ENCODE measurements at places on chromosomes 5 and 9.
A peak's percentile ranks its signal among the peaks of the same experiment; 100 is the strongest.

GRCh38 chr5:151123897-151124751 lies 33.5 kb downstream of the ANXA6 start:
- peak; percentile 42 for DNase-seq

DNA sequence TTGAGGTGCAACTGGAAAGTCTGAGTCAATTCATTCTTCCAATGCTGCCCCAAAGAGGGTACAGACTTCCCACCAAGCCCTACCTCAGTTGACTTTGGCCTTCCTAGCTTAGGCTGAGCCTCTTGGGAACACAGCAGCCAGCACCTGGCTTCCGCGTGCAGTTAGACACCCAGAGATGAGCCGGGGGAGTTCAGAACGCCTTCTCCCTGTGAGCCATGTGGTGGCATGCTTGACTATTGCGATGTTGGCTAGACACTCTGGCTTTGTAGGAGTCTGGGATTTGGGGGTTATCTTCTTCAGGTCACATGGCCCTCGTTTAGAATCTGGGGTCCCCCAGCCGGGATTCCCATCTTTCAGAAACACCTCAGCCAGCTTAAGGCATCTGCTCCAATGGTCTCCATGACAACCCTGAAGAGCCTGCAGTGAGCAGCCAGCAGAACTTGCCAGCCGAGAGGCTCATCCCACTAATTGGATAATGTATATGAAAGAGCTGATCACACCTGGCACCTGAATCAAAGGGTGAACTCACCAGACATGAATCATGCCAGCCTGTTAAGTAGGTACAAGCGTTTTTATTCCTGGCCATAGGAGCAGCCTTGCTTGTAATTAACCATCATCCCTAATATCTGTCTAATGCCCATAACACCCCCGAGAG lies 167.5 kb downstream of the SYK start:
- no peak for DNase-seq

GRCh38 chr5:9861666-9862256 lies 231.6 kb upstream of the TAS2R1 start:
- DNase-seq = no peak

- peak; percentile 33 for DNase-seq
Measured at GRCh38 chr5:35651002-35651756, 33.5 kb downstream of the SPEF2 start.

GRCh38 chr5:65902104-65902503 lies 24.3 kb upstream of the ERBIN start:
- no peak for DNase-seq

- DNase-seq = no peak
Measured at GRCh38 chr5:29150840-29151239, 2042.6 kb upstream of the CDH6 start.

DNA sequence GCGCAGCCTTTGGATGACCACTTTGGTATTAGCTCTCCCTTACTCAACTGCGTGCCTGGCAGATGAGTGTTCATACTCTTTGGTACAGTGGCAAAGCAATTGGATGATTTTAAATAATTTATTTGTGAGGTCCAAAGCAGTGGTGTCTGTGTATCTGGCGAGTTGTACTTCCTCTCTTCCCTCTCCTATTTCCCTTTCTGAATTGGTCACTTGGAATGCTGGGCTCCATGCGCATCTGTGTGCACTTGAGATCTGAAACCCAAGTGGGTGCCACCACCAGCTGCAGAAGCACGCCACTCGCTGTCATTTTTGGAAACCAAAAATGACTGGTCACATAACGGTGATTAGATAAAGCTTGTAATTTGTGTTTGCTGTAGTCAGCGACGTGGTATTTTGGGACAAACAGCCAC lies 386.0 kb upstream of the KLF4 start:
- DNase-seq = no peak

GRCh38 chr9:98290411-98290810 lies 35.0 kb upstream of the TBC1D2 start:
- no peak for DNase-seq

DNA sequence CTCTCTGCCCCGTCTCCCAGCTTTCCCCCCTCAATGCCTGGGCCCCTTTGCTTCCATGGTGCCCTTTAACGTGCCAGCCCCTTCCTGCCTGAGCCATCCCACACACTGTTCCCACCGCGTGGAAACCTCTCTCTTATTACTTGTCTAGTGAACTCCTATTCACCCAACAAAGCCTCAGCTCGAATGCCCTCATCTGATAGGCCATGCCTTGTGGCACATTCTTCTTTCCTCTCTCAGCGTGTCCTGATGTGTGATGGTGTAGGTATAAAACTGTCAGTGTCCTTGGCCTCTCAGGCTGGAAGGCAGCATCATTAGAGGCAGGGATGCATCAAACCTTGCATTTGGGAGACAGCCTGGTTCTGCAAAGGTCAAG lies 152.3 kb downstream of the OLFM1 start:
- DNase-seq = no peak

GRCh38 chr5:60285910-60286309 lies 392.4 kb upstream of the PDE4D start:
- DNase-seq = no peak

DNA sequence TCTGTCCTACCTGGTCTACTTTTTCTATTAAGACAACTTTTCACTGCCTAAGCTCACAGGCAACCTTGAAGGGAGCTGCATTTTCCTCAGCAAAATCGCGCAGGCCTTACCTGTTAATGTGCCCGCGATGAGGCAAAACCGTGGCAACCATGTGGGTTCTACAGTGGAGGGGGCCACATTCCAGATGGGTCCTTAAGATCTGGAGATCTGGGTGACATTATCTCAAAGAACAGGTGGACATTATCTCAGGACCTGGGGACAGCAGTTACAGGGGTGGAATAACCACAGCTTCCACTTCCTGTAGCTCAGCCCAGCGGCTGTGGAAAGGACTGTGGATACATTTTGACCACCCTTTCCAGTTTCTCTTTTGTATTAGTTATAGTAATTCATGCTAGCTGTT lies 112.8 kb upstream of the PTCH1 start:
- DNase-seq = no peak

- DNase-seq = no peak
Measured at GRCh38 chr9:96305171-96305570, 3.2 kb upstream of the HSD17B3 start.

DNA sequence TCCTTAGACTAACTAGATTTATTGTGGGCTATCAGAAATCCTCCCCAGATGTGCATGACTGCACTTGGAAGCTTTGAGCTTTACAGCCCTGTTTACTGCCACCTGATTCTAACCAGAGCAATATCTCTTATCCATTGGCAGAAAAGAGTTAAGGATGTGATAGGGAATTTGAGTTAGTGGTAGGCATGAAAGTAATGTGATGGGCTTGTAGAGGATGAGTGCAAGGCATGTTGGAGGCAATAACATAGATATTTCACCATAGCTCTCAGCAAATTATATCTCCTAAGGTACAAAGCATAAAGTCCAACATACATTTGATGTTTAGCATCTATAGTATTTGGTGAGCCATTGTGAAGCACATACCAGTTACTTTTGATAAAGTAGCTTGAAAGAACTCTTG lies 103.8 kb downstream of the INVS start:
- no peak for DNase-seq

- peak; percentile 60 for DNase-seq
Measured at GRCh38 chr5:138351056-138351455, 1.4 kb upstream of the KDM3B start.

DNA sequence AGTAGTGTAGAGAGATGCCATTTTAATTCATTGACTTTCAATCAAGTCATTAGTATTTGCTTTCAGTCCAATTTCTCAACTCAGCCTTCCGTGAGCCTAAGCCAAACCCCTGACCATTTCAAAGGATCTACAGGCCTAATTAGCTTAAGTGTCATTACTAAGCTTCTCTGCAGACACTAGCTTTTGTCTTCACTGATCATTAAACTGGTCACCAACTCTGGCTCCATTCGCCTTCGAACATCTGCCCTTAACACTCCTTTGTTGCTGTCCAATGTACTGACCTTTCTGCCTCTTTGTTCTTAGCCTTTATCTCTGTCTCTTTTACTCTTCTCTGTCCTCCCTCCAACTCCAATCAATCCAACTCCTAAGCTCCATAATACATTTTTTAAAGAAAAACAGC lies 299.3 kb downstream of the DIRAS2 start:
- no peak for DNase-seq

GRCh38 chr9:137406876-137407589 lies 15.9 kb downstream of the EXD3 start:
- DNase-seq = no peak

DNA sequence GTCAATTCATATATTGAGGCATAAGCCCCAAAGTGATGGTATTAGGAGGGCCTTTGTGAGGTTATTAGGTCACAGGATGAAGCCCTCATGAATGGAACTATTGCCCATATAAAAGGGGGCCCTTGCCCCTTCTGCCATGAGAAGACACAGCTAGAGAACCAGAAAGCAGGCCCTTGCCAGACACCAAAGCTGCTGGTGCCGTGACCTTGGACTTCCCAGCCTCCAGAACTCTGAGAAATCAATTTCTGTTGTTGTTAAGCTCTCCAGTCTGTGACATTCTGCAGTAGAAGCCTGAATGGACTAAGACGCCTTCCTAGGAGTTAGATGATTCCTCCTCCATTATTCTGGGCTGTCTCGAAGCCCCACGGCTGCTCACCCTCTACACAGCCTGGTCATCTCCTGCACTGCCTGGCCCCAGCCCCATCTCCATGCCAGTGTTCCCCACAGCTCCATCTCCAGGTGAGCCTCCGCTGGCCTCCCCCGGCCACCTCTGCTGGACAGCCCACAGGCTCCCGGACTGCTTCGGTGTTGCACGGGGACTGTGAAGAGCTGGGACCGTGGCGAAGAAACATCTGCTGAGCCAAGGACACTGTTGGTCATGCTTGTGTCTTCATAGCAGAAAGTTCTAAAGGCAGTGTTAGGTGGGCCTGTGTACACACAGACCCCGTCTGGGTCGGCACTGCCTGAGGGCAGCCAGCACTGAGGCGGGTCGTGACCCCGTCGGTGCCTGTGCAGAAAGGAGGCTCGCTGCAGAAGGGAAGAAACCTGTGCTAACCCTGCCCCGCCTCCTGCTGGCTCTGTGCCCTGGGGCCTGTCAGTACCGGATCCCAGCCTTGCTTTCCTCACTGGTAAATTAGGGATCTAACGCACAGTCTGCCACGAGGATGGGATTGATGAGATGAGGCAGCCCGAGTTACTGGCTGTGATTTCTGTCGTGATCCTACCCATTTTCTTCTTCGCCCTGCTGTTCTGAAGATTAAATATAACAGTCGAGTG lies 55.1 kb upstream of the CNOT6 start:
- DNase-seq = no peak

DNA sequence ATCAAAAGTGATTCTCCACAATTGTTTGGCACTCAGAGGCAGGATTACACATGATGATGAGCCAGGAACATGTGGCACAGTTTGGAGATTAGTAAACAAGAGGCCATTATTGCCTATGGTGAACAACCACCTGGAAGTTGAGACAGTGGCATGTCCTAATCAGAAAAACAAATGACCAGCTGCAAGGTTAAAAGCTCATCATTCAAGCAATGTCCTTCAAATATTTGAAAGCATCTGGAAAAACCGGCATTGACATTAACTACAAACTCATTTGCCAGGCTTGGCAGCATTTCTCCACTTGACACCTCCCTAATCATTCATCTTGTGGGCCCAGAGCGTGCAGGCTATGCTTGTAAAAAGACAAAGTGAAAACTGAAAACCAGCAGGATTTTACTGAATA lies 80.6 kb upstream of the MEGF10 start:
- DNase-seq = peak; percentile 40

GRCh38 chr5:112895682-112896081 lies 26.3 kb downstream of the REEP5 start:
- no peak for DNase-seq

GRCh38 chr5:143065185-143065965 lies 295.2 kb downstream of the ARHGAP26 start:
- DNase-seq = peak; percentile 53

- DNase-seq = no peak
Measured at GRCh38 chr9:95770653-95771131, 104.8 kb upstream of the ERCC6L2 start.

GRCh38 chr9:117772960-117773359 lies 68.8 kb downstream of the TLR4 start:
- DNase-seq = peak; percentile 79

GRCh38 chr5:164481270-164481669 lies 975.9 kb downstream of the MAT2B start:
- DNase-seq = no peak

GRCh38 chr9:133505901-133506652 lies 18.7 kb downstream of the MYMK start:
- DNase-seq = peak; percentile 96

DNA sequence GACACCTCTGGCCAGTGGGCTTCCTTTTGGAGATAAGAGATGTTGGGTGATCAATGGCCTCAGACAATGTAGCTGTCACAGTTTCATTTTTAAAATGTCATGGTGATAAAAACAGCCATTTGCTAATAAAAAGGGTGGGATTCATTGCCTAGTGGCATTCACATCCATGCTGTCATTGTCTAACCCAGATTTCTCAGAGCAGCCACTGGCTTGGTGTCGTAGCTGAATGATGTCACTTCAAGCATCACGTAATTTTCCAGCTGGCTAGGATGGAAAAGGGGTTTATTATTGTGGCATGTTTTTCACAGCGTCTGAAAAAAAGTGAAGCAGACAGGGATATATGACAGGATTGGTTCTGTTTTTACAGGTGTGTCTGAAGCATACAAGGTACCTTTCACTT lies 184.7 kb downstream of the AOPEP start:
- DNase-seq = no peak

DNA sequence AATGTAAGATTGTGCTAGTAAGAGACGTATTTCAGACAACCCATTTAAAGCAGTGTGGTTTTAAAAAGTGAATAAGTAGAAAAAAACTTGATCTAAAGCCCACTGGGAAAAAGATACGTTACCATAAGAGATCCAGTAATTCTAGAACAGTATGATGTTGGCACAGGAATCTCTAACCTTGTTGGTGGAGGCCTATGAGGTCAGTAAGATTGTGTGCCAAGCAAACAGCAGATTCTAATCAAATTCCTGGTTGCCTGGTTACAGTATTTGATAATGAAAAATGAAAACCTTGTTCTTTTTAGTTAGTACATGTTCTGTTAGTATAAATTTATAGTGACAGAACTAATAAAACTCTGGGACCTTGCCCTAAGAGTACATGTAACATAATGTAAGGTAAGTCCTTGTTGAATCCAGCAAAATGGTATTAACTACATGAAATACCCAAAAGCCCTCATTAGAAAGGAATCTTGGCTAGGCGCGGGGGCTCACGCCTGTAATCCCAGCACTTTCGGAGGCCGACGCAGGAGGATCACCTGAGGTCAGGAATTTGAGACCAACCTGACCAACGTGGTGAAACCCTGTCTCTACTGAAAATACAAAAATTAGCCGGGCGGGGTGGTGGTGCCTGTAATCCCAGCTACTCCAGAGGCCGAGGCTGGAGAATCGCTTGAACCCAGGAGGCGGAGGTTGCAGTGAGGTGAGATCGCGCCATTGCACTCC lies 33.2 kb upstream of the DMXL1 start:
- no peak for DNase-seq

DNA sequence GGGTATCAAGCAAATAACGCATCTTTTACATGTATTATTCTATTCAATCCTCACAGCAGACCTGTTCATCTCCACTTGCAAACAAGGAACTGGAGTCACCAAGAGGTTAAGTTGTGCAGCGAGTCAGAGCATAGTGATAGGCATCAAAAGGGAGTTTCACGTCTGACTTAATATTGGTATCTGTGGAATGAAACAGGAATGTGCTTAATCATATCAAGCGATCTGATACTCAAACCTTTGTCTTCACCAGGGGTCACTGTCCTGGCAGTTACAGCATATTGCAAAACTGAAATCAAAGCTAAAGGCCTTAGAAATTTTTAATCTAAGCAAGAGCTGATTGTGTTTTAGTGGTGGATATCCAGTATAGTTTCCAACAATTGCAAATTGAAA lies 271.6 kb downstream of the PLK2 start:
- DNase-seq = peak; percentile 86

All from RPMI7951 (cell line).